ENCODE measurements at places on chromosomes 1 and 21. TPM values are rescaled to one million over a fixed set of nuclear protein-coding genes. Genes with fewer than 3 reads are reported as not detected.

The SHISA4 gene
- total RNA-seq = 10.8 TPM

The ZNF648 gene
- total RNA-seq = 0.33 TPM

The OR10Z1 gene
- total RNA-seq = not detected

The LCE3E gene
- not detected for total RNA-seq

The VWA1 gene
- 64.6 TPM for total RNA-seq

The HPCA gene
- not detected for total RNA-seq

The F5 gene
- total RNA-seq = 6.5 TPM

The THRAP3 gene
- total RNA-seq = 55.0 TPM

DNA sequence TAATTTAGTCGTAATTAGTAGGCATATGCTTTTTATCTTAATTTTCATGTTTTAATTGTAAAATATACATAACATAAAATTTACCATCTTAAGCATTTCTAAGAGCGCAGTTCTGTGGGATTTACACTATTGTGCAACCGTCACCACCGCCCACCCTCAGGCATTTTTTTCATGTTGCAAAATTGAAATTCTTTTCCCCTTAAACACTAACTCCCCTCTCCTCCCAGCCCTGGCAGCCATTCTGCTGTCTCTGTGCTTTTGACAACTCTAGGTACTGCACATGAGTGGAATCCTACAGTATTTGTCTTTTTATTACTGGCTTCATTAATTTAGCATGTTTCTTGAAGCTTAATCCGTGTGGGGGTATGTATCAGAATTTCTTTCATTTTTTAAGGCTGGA lies 7.8 kb downstream of the PIK3CD start:
- DNase-seq = no peak

GRCh38 chr1:84774669-84775534 lies 84.6 kb upstream of the SSX2IP start:
- peak; percentile 30 for DNase-seq

DNA sequence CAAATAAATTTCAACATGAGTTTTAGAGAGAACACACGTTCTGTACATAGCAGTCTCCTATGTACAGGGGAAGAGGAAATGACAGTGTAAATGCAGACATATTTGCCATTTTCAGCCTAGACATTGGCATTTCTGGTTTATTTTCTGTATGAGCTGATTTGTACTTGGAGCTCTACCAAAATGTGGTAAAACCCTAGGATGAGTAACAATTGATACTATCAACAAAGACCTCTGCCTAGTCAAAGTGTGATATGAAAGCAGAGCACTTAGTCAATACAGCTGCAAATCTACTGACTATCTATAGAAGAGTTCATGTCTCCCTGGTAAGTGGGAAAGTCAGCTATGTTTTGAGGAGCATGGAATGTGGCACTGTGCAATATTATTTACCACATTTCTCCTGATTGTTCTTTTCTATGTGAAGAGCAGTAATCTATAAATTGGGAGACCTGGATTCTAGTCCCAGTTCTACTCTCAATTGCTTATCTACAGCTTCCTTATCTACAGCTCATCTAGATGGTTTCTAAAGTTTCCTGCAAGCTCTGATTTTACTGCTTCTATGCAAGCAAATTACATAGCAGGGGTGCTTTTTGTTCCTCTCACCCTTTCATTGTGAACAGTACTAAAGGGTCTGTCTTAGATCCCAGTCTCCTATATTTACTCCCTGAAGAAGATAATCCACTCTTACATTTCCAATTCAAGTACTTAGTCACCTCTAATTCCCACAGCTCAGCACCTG lies 334.2 kb downstream of the NTNG1 start:
- no peak for DNase-seq

GRCh38 chr1:246784621-246785493 lies 60.6 kb downstream of the SCCPDH start:
- peak; percentile 55 for DNase-seq

DNA sequence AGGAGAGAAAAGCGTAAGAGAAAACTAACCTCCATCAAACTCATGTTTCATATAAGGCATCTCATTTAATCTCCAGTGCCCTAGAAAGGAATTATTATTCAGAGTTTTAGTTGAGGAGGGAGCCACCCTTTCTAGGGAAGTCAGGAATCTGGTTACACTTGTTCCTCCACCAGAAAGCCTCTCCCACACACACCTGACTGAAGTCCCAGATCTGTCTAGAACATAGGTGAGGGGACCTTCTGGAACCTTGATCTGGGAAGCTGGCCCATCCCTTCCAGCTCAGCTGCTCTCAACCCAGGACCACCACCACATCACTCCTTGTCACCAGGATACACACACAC lies 1.9 kb upstream of the DENND2D start:
- DNase-seq = no peak

GRCh38 chr1:238647877-238648276 lies 738.5 kb upstream of the CHRM3 start:
- DNase-seq = no peak

- DNase-seq = no peak
Measured at GRCh38 chr1:37098237-37098636, 63.9 kb upstream of the GRIK3 start.

DNA sequence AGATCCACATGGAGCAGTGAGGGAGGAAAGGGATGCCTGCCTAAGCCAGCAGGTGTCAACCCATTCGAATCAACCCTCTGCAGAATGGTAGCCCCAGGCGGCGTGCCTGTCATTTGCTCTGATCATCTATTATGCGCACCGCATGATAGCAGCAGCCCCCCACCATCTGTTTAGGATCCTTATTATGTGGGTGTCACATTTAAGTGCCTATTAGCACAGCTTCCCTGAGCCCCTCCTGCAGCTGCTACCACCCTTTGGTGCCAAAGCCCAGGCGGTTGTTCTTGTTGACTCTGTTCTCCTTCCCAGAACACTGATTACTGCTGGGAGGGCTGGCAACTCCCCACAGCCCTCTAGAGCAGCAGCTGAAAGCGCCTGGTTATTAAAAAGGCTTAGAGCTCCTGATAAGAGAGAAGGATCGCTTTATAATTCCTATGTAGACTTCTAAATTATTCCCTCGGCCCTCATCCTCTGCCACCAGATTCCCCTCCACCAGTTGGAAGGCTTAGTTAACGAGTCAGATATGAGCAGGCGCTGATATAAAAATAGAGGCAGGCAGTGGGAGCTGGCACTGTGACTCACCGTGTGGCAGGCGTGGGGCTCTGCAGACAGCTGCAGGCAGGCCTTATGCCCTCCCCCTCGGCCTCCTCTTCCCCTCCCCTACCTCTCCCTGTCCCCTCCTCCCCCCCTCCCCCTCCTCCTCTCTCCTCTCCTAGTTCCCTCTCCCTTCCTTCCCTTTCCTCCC lies 23.0 kb downstream of the ACTA1 start:
- no peak for DNase-seq

DNA sequence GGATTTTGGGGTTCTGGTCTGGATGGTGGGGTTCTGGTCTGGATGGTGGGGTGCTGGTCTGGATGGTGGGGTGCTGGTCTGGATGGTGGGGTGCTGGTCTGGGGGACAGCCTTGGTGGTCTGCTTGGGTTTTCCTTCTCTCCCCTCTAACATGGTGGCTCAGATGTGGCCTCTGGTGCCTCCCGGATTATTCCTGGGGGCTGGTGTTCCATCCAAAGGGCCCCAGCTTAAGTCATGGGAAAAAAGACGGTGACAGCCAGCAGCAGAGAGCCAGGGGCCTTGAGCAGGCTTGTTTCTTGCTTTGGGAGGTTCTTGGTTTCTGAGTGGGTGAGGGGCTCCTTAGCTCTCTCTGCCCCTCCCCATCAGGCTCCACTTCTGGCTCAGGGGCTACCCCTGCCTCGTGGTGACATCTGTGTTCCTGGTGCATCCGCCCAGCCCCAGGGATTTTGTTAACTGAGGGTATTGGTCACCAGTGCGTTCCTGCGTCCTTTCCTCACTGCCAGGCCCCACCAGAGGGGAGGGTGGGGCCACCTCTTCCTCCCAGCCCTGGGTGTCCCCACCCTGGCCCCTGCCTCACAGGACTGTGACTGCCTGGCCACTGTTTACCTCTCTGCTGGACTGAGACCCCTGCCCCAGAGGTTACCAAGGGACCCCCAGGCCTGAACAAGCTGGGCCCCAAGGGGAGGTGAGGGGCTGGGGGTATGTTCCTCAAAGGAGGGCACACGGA lies 43.2 kb upstream of the ACTRT2 start:
- DNase-seq = peak; percentile 29

DNA sequence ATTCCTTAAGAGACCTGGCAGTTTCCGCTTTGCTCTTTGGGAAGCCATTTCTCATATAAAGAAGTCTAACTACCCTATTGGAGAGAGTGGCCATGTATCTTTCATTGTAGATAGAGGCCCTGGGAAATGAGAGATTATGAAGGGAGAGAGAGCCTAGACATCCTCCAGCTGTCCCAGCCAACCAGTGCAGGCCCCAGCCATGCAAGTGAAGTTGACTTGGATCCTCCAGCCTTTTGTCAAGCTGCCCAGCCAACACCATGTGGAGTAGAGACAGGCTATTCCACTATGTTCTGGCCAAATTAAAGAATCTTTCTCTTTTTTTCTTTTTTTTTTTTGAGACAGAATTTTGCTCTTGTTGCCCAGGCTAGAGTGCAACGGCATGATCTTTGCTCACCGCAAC lies 7.1 kb upstream of the ANP32E start:
- DNase-seq = no peak

- DNase-seq = no peak
Measured at GRCh38 chr1:37100310-37100709, 66.0 kb upstream of the GRIK3 start.

GRCh38 chr21:44434568-44434925 lies 20.8 kb upstream of the LRRC3 start:
- DNase-seq = peak; percentile 14

DNA sequence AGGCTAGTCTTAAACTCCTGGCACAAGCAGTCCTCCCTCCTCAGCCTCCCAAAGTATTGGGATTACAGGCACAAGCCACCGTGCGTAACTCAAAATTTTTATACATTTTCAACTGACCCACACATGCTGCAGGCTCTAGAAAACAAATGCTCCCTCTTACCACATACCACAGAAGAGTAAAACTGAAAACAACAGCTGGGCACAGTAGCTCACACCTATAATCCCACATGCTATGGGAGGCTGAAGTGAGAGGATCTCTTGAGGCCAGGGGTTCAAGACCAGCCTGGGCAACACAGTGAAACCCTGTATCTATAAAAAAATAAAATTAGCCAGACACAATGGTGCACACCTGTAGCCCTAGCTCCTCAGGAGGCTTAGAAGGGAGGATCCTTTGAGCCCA lies 56.7 kb downstream of the AKT3 start:
- no peak for DNase-seq

DNA sequence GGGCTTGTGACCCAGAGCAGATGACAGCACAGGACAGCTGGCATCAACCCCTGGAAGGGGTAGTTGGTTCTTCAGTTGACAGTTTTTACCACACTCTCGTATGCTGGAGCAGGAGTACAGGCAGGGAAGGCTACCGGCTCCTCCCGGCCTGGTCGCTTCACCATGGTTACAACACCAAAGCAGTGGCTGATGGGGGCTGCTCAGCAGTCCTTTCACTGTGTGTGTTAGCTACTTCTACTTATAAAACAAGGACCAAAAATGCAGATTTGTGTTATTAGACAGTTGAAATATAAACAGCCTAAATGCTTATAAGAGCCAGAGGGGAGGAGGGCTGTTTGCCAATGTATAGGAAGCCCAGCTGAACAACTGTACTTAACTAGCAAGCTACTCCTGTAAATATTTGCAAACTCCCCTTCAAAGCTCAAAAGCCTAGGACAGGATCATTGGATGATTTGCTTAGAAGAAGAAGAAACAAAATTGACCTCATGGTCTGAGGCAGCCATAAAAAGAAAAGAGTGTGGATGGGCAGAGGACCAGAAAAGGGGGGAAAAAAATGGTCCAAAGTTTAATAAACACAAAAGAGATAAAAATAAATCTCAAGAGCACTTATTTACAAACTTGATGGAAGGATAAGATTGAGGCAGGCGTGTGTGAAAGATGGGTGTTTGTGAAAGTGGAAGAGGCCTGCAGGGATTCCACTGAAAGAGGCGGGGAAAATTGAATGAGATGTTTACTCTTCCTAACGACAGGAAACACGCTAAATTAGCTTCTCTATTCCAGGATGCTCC lies 57.1 kb downstream of the TGFB2 start:
- peak; percentile 23 for DNase-seq

GRCh38 chr1:199913318-199913717 lies 114.2 kb upstream of the NR5A2 start:
- no peak for DNase-seq

GRCh38 chr1:27392096-27392777 lies at the start of gene GPR3:
Gene GPR3, plus strand, starts transcription at chr1:27392622. Its CDS starts 1,177 bp downstream, at chr1:27393799.
- DNase-seq = peak; percentile 98

DNA sequence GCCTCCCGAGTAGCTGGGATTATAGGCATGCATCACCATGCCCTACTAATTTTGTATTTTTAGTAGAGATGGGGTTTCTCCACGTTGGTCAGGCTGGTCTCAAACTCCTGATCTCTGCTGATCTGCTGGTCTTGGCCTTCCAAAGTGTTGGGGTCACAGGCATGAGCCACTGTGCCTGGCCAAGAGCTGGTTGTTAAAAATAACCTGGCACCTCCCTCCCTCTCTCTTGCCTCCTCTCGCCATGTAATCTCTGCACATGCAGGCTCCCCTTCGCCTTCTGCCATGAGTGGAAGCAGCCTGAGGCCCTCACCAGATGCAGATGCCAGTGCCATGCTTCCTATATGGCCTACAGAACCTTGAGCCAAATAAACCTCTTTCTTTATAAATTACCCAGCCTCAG lies 74.7 kb upstream of the TLR5 start:
- DNase-seq = no peak

DNA sequence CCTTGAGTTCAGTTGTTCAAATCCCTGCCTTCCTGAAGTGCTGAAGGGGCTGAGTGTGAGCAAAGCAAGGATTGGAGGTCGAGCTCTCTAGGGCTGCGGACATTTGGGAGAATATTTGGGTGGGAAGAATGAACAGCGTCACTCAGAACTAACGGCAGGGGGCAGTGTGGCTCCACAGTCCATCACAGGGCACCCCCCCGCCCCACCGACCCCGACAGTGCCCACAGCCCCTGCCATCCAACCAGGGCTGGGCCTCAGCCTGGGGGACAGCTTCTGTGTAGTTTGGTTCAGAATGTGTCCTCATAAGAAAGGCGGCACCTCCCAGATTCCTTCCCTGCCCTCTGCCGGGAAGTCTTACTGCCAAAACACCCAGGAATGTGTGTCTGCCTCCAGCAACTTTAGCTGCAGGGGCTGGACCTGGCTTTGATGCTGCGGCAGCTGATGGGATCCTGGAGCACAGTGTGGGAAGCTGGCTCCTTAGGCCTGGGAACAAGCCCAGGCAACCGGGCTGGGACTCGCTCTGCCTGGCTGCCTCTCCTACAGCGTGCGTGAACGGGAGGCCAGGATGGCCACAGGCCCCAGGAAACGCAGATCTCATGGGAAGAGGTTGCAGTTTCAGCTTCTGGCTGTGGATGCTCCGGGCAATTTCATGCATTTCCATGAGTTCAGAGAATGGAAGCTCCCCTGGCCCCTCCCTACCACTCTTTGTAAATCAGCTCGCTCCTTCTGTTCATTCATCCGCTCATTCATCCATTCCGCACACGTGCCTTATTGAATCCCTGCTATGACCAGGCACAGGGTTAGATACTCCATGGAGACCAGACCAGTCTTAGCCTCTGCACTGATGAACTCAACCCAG lies 104.9 kb upstream of the TMPRSS2 start:
- peak; percentile 56 for DNase-seq
